ENCODE measurements at places on chromosomes 4 and X.

DNA sequence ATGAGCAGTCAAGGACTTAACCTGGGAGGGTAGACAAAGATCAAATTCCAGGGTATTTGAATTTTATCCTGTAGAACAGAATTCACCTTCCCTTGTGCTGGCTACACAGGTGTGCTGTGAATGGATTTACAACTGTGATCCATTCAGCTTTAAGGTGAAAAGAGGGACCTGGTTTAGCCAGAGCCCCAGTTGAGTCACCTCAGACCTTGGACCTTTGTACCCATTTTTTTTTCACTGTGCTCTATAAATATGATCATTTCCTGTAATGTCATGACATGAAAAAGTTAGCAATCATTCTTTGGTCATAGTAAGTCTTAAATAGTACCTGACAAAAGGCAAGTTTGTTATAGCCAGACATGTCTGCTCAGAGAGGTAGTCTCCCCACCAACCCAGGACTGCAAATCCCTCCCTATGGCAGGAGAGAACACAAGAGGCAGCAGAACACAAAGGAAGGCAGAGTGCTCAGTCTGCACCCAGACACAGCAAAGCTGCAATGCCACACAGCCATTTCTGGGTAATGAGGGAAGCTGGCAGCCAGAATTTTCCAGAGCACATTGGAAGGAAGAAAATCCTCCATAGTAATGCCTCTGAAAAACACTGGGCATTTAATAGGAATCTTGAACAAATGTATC, 77.9 kb downstream of the CXXC4 start:
- DNase-seq, result no peak

DNA sequence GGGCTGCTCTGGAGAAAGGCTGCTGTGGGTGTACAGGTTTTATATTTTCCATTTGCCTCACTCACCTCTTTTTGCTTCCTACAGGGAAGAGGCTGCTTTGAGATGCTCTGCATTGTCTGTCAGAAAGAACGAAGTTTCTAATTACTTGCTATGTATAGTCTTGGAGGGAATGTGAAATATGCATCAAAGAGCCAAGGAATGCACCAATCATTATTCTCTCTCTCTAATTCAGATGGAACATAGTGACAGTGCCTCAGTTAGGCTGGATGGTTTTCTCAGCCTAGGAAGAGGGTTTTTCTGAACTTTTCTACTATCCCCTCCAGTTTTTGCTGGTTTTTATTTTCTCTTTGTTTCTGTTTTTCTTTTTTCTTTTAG, 106.8 kb upstream of the SLC4A4 start:
- DNase-seq, result no peak

DNA sequence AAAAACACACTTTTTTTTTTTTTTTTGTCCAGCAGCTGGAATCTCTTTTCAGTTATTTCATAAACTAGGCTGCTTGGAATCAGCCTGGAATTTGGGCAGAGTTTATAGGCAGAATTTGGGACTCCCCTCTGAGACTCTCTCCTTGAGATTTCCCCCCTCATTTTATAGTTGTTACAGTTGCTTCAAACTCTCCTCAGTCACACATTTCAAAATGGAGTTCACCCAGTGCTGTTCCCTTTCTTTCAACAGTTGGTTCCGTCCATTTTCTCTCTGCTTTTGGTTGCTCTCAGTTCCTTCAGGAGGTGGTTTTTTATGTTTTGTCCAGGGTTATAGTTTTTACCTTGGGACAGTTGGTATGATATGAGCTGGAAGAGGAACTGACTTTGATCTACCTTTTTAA, 27.5 kb downstream of the NSD2 start:
- no peak for DNase-seq

DNA sequence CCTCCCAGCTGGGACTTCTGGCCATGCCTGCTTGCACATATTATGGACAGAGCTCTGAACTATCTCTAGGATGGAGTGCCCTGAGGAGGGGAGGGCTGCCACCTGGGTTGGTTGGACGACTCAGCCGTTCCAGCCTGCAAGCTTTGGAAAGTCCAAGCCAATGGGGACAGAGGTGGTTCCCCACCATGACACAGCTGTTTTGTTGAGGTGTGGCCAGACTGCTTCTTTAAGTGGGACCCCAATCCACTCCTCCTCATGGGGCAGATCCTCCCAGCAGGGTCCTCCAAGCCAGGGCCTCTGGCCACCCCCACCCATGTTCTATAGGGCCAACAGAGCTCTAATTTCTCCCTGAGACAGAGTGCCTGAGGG, 22.7 kb downstream of the F8A3 start:
- DNase-seq, result no peak

GRCh38 chr4:98833384-98833783, 95.5 kb downstream of the EIF4E start:
- no peak for DNase-seq

GRCh38 chr4:185671066-185671465, 135.8 kb upstream of the PDLIM3 start:
- DNase-seq, result no peak

DNA sequence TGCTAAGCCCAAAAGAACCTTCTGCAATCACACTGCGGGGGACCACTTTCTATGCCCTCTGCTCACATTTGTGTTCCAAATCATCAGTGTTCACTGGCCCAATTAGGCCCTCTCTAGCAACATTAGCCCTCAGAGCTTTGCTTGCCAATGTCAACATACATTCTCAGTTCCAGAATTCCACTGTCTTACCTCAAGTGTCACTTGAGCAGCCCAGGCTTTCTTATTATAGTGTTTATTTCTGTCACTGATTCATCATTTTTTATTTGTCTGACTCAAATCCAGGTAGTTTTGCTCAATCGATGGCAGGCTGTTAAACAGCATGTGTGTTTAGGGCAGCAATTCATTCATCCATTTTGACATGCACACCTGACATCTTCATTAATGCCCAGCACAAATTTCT, 291.2 kb downstream of the TEX13A start:
- no peak for DNase-seq

All from KG1 (cell line).